ENCODE measurements at places on chromosomes 16 and 17.

DNA sequence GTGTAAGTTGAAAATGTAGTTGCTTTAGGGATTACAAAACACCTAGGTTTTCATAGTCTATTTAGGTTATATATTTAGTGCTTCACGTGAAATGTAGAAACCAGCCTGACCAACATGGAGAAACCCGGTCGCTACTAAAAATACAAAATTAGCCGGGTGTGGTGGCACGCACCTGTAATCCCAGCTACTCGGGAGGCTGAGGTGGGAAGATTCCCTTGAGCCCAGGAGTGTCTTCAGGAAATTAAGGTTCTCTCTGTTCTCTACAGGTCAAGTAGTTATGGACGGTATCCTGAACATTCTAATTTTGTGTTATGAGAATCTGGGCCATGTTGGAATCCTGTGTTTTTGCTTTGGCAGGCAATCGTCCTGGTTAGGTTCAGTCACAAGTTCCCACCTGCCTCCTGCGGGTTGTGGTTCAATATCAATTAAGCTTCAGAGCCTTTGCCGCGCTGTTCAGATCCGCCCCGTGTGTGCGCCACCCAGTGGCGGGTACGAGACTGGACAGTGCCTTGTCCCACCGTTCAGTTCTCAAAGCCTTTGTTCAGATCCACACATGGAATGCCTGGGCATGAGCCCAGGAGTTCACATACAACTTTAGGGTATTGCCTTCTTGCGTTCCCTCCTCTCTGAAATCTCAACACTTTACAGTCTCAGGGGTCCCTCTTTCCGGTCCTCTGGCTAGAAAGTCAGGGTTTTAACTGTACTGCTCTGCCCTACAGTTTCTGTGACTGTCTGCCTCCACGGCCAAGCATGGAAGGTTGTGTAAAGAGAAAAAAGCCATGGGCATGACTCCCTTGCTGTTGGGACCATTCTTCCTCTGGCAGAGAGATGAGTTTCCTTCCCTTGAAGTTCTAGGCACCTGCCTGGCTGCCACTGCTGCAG lies 41.7 kb downstream of the HEATR6 start:
- DNase-seq, result no peak

GRCh38 chr17:27496437-27496943 lies 40.2 kb downstream of the KSR1 start:
- no peak for DNase-seq

- no peak for DNase-seq
Observed at GRCh38 chr17:8629371-8630226, 926 bp downstream of the MYH10 start.

GRCh38 chr16:31079342-31079944 lies 5.2 kb downstream of the ZNF646 start:
- DNase-seq, result no peak

DNA sequence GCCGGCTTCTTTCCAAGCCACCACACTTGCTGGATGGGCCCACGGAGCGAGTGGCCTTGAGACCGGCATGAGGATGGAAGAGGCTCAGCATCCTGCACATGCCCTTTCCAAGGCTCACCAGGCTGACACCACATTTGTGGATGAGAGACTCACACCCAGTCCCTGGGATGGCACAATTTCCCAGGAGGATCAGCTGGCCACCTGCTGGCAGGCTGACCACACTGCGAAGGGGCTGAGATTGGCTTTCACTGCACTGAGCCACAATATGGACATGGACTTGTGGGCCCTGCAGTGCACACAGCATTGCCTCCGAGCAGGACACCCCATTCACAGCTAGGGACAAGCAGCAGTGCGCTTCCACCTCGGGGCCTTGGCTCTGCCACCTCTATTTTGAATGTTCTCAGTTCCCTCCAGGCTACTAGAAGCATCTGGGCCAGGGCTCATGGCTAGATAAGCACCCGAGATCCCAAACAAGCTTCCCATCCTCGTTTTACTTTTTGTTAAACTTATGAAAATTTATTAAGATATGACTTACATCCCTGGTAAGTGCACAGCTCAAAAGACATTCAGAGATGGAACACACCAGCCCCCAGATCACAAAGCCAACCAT lies 25.3 kb upstream of the KSR1 start:
- DNase-seq, result no peak

DNA sequence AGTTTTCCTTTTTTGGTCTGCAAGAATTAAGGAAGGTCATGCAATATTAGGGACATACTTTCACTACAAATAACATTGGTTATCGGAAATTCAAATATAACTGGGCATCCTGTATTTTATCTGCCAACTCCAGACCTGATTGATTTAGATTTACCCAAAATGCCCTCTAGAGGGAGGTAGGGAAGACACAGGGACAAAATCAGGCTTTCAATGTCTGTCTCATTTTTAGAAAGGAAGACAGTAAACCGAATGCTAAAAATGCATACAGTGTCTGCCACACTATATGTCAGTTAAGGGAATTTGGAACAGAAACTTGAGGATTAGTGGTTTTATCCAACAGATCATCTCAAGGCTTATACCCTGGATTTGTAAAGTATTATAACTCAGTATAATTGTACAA lies 161.7 kb upstream of the SOX9 start:
- DNase-seq, result no peak

Data from GOT3 (cell line).